ENCODE measurements at places on chromosomes 2 and 18.

DNA sequence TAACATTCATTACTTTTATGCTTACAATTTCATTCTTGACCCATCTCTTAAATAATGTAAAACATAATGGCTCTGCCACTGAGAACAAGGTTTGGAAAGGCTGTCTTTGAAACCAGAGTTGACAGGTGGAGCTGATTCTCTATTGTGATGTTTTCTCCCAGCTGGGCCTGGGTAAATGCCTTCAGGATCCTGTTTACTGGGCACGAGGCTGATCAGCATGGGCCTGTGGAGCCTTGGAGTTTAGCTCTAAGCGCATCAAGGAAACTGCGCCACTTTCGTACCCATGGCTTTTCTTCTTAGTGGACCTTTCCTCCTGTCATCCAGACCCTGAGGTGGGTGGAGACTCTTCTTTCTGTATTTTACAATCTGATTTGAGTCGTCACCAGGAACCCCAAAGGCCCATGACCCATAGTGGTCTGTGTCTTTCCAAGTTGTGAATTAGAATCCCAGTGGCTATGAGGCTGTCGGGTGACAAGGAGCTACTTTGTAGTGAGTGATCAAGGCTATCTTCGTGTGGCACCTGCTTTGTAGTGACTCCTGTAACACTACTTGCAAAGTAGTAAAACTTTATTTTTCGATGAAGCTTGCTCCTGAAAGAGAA, 123.1 kb downstream of the LPIN1 start:
- DNase-seq, result no peak

GRCh38 chr2:67712484-67712883, 315.4 kb downstream of the ETAA1 start:
- DNase-seq, result no peak

DNA sequence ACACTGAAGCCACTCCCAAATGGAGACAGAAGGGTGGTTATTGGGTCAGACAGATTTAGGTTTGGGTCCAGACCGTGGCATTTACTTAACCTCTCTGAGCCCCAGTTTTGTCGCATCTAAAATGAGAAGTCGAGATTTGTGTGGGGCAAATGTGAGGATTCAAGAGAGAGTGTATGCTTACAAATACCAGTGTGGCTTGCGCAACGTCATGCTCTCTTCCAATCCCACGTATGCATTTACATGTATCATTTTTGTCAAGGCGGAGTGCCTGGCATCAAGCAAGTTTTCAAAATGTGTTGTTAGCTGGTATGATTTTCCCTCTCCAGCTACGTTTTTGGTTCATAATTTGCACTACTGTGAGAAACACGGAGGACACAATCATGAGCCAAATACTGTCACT, 197.9 kb downstream of the EPHA4 start:
- no peak for DNase-seq

DNA sequence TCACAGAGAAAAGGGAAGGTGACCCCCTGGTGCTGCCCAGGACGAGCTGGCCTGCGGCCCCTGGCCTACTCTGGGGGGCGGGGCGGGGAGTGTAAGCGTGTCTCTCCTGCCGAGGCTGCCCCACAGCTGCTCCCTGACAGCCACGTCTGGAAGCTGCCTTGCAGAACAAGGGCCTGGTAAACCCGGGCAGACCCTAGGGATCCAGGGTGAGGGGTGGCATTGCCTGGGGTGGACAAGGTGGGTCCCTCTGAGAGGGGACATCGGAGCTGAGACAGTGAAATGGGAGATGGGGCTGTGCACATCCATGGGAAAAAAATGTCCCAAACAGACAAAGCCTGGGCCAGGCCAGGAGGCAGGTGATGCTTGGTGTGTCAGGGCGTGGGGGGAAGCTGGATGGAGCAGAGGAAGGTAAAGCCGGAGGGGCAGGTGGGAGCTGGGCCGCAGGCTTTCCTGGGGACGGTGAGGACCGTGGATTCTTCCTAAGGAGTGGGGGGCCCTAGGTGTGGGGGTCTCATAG, 66.0 kb upstream of the HDAC4 start:
- no peak for DNase-seq

- DNase-seq, result no peak
Measured at GRCh38 chr2:206275312-206276055, 1.0 kb downstream of the ZDBF2 start.

- no peak for DNase-seq
Measured at GRCh38 chr2:20282916-20283592, 58.1 kb upstream of the SDC1 start.

GRCh38 chr2:64222351-64222750, 78.1 kb upstream of the PELI1 start:
- DNase-seq, result no peak

GRCh38 chr2:172928756-172929155, 146.9 kb upstream of the MAP3K20 start:
- no peak for DNase-seq

- DNase-seq, result no peak
Measured at GRCh38 chr2:195793881-195794280, 136.9 kb downstream of the SLC39A10 start.

DNA sequence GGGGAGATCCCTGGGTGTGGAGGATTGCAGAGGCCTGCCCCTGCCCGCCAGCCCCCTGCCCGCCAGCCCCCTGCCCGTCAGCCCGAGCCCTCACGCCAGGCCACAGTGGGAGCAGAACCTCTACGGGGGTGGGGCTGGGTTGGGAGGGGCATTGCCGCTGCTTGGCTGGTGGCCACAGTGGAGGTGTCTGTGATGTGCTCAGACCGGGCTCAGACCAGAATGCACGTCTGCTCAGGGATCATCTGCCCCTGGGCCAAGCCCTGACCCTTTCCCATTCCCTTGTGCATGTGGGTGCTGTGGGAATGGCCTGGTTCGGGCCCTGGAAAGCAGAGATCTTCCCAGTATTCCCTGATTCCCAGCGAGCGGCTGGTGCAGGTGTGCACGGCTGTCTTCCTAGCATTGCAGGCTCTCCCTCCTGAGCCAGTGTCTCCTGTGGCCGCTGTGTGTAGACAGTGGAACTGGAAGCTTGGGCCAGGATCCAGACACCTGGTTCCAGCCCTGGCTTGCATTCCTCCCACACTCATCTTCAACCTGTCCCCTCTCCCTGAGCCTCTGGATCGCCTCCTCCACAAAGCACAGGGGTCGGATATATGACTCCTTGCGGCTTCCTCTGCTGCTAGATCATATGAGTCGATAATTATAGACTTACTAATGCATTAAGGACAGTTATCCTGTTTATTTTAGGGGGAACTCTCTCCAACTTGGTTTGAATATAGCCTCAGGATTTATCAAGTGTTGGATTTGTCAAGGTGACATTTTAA, 161.6 kb downstream of the LDLRAD4 start:
- DNase-seq, result no peak

DNA sequence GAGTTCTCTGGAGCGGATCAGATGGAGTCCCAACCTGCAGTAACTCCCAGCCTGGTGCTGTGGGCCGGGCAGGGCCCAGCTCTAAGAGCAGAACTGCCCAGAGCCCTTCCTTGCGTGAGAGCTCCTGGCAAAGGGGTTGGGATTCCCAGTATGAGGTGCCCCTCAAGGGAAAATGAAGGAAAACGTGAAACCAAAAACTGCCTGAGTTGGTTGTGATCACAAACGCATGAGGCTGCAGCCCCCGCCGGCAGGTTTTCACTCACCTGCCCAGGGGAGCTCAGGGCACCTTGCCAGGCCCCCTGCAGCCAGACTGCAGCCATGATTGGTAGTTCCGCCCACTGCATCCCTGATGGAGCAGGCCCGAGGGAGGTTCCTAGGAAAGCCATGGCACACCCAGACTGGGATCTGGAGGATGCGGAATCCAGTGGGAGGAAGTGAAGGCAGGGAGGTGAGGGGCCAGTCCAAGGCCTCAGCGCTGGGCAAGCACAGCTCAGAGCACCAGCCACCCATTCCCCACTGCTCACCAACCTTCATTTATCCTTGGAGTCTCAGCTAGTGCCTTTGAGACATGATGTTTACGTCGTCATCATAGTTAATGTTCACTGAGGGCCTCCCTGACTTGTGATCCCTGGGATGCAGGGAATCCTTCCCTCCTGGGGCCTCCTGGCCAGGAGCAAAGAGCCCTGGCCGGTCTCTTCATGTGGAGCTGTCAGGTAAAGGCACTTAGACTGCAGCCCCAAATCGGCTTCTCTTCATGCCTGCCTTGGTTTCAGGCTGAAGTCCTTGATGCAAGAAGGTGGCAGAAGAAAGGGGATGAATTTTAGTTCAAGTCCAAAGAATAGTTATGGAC, 103.2 kb downstream of the INHBB start:
- DNase-seq, result no peak

GRCh38 chr2:36951574-36951973, 14.8 kb downstream of the STRN start:
- no peak for DNase-seq

DNA sequence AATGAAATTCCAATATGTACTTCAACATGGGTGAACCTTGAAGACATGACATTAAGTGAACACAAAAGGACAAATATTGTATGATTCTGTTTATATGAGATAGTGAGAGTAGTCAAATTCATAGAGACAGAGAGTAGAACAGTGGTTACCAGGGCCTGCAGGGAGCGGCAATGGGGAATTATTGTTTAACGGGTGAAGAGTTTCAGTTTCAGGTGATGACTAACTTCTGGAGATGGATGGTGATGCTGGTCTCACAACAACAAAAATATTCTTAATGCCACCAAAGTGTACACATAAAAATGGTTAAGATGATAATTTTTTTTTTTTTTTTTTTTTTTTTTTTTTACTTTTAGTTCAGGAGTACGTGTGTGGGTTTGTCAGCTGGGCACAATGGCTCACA, 109.4 kb upstream of the TMEM200C start:
- no peak for DNase-seq

- no peak for DNase-seq
Measured at GRCh38 chr2:231940795-231941194, 14.6 kb upstream of the NPPC start.

- DNase-seq, result no peak
Measured at GRCh38 chr18:11104307-11104706, 45.1 kb downstream of the PIEZO2 start.

GRCh38 chr2:205501826-205502225, 180.5 kb upstream of the NRP2 start:
- DNase-seq, result no peak

GRCh38 chr18:78244779-78245178, 734.8 kb upstream of the SALL3 start:
- no peak for DNase-seq

GRCh38 chr18:29248805-29249204, 1071.9 kb upstream of the CDH2 start:
- DNase-seq, result no peak

DNA sequence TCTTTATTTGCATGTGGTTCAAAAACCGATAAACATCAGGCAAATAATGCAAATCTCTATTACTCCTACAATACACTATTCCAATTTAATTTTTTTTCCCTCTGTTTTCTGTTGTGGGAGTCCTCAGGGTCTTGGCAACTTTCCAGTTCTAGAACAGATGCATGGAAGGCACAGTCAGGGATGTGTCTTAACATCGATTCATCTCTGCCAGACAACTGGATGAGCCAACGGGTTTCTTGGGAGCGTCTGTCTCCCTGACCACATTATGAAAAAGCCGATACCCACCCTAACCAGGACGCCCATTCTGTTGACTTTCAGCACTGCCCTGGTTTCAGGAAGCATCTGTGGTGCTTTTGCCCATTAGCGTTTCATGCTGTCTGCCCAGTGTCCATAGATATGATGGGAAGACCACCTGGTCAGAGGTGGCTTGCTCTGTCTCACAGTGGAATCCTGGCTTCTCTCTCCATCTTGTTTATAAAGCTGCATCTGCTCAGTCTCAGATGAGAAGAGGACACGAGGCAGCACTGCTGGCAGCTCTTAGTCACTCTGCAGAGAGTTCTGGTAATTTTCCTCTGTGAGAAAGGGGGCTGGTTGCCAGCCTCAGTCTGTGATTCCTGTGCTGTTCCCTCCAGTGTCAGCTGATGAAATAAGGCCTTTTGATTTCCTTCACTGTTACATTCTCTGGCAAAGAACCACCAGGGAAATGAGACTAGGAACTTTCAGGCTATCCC, 57.9 kb upstream of the KCNE4 start:
- no peak for DNase-seq

DNA sequence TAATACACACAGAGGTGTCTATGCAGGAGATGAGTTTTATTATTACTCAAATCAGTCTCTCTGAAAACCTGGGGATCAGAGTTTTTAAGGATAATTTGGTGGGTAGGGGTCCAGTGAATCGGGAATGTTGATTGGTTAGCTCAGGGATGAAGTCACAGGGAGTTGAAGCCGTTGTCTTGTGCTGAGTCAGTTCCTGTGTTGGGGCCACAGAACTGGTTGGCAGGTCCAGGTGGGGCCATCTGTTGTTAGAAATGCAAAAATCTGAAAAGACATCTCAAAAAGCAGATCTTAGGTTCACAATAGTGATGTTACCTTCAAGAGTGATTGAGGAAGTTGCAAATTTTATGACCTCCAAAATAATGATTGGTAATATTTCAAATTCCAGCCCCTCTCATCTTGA, 86.9 kb downstream of the VSNL1 start:
- no peak for DNase-seq

- no peak for DNase-seq
Measured at GRCh38 chr2:121721926-121722325, 14.7 kb downstream of the NIFK start.

DNA sequence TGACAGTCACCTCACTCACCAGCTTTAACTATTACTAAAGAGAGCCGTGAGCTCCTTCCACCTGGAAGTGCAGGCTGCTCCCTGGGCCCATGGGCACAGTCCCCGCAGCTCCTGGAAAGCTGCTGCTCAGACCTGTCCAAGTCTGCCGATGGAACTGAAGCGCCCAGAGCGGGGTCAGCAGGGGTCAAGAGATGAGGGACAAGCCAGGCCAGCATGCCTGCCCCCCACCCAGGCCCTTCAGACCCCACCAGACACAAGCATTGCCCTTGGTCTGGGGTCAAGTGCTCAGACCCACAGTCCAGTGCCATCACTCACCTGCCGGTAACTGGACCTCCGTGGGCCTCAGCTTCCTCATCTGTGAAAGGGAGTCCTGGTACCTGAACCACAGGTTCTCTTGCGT, 59.9 kb downstream of the BIN1 start:
- DNase-seq, result no peak

DNA sequence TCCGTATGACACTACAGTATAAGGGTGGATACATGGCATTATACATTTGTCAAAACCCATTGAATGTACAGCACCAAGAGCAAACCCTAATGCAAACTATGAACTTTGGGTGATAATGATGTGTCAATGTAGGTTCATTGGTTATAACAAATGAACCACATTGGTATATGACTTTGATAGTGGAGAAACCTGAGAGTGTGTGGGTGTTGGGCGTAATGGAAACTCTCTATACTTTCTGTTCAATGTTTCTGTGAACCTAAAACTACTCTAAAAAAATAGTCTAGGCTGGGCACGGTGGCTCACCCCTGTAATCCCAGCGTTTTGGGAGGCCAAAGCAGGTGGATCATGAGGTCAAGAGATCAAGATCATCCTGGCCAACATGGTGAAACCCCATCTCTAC, 6.5 kb upstream of the ACTG2 start:
- DNase-seq, result no peak

- DNase-seq, result no peak
Measured at GRCh38 chr2:158723921-158724802, 71.0 kb upstream of the DAPL1 start.

DNA sequence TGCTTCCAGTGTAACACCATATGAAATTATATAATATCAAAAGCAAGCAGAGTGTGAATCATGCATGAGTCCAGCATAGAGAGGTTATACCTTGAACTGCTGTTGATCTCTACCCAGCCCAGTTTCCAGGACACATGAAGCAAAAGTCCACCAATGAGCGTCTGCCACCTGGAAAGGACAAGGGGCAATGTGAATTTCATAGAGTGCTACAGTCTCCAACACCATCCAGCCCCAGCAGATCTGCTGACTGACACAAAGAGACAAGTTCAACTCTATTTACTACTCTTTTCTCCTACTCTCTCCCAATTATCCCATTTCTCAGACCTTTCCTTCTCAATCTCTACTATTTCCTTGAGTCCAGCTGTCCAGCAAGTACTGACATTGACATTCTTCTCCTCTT, 31.8 kb upstream of the RIOK3 start:
- no peak for DNase-seq

Data from stimulated activated CD8-positive, alpha-beta memory T cell treated with anti-CD3 and anti-CD28 coated beads, Interleukin-7, amount 100 ng/mL, for 1 hour (primary cell).